NCI-H345 (cell line): ENCODE measurements at places on chromosomes 7 and 10.

DNA sequence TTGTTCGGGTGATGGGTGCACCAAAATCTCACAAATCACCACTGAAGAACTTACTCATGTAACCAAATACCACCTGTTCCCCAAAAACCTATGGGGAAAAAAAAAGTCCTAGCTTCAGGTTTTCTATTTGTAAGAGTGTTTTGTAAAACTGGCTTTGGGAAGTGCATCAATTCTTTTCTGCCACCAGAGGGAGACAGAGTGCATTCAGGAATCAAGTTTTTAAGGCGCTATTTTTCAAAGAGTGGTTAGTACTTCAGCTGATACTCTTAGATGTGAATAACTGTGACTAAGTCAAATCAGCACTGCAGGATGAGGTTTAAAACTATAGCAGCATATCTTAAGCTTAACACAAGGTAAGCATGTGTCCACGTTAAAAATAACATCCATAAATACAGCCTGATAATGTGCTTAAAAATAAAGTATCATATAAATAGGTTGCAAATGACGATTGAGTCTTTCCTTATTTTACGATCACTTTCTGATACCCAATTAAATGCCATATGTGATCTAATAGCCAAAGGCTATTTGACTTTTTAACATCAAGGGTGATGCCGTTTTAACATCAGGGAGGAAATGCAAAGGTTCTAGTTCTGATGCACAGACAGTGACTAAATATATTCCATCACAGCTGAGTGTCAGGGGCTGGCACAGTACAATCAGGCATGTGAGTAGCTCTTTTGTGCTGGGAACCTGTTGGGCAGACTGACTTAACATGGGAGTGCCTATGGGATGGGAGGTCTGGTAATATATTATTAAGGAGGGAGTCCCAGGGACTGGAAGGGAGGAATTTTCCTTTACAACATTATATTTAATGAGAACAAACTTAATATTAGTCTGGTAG lies 10.6 kb upstream of the LYZL2 start:
- DNase-seq: no peak

GRCh38 chr10:127802531-127803095 lies 65.6 kb downstream of the FOXI2 start:
- DNase-seq: peak; percentile 40

DNA sequence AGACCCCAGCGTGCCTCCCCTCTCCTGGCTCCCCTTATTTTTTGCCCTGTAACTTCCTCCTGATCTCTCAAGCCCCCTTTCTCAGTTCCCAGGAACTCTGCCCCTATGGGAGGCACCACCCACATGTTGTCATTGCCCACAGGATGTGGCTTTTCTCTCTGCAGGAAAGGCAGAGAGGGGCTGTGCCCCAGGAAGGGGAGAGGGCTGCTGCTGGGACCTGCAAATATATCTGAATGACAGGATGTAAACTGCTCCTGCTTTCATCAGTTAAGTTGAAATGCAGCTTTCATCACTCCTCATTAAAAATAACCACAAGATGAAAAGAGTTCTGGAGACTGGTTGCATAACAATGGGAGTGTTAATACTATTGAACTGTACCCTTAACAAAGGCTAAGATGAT lies 103.3 kb downstream of the CLEC2L start:
- DNase-seq: no peak

DNA sequence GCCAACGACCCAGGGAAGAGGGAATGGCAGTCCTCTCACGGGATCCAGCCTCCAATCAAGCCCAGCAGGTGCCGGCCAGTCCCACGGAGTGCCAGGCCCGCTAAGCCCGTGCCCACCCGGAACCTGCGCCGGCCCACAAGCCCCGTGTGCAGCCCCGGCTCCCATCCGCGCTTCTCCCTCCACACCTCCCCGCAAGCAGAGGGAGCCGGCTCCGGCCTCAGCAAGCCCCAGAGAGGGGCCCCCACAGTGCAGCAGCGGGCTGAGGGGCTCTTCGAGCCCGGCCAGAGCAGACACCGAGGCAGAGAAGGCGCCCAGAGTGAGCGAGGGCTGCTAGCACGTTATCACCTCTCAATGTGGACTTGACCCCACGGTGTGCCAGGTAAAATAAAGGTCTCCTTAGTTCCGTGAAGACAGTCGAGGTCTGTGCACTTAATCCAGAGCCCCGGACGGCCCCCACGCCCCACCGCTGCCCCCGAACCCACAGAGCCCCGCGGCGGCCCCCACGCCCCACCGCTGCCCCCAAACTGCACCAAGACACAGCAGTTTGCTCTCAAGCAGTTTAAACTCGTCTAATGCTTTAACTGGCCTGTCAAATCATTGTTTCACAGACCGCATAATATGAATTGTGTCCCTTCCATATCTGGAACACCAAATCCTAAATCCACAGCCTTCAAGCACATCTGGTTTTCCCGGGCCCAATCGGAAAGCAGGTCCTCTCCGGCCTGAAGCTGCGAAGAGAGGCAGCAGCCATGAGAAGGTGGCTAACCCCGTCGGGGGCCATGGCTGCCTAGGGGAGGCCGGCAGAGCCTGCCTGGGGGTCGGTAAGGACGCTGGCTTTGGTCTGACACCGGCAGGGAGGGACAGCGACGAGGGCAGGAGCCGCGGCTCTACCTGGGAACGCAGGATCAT lies 307.8 kb downstream of the PTPRN2 start:
- DNase-seq: no peak

DNA sequence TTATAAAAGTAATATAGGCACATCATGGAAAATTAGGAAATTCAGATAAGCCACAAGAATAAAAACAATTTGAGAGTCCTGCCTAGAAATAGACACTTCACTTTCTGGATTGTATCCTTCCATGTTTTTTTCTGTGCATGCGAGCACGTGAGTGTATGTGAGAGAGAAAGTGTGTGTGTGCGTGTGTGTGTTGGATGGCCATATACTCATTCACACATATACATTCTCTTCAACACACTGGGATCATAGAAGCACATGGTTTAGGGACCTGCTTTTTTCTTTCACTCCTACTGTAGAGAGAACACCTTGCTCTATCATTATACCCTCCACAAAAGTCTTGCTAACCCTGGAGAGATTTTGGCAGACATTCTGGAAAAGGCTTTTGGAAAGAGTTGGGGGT lies 7.5 kb downstream of the FFAR4 start:
- DNase-seq: no peak

GRCh38 chr7:136359333-136359903 lies 382.3 kb upstream of the MTPN start:
- no peak for DNase-seq

DNA sequence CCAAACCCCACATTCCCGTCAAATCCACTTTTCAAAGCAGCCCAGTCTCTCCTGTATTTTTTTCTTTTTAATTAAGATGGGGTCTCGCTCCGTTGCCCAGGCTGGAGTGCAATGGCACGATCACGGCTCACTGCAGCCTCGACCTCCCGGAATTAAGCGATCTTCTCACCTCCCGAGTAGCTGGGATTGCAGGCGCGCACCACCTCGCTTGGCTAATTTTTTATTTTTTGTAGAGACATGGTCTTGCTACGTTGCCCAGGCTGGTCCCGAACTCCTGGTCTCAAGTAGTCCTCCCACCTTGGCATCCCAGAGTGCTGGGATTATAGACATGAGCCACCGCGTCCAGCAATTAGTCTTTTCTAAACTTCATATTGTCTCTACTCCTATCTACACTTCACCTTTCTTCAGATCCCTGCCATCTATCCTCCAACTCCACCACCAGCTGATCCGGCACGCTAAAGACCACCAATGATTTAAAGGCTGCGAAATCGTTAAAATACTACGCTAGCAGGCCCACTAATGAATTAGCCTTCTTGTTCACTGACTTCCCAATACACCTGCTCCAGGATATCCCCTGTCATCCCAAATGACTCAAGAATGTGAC lies 525 bp upstream of the CHUK start:
- no peak for DNase-seq

GRCh38 chr10:63718421-63718820 lies 197.2 kb downstream of the REEP3 start:
- no peak for DNase-seq

DNA sequence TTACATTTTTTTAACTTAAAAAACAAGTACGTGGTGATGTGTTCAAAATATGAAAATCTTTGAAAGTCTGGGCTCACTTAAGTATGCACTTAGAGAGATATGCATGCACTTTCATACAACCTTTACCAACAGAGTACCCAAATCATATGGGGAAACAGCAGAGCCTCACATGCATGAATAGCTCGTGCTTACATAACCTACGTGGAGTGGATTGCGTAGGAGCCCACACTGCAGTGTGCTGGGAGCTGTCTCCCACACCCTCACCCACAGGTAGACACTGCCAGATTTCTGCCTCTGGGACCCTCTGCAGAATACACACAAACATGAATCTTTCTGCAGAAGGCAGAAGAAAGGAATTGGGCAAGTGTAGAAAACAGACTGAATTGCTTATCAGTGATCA lies 581 bp downstream of the CLCN1 start:
- DNase-seq: no peak

GRCh38 chr10:34489973-34490745 lies 324.9 kb downstream of the PARD3 start:
- DNase-seq: no peak

GRCh38 chr7:51543801-51544553 lies 227.4 kb upstream of the COBL start:
- peak; percentile 98 for DNase-seq

DNA sequence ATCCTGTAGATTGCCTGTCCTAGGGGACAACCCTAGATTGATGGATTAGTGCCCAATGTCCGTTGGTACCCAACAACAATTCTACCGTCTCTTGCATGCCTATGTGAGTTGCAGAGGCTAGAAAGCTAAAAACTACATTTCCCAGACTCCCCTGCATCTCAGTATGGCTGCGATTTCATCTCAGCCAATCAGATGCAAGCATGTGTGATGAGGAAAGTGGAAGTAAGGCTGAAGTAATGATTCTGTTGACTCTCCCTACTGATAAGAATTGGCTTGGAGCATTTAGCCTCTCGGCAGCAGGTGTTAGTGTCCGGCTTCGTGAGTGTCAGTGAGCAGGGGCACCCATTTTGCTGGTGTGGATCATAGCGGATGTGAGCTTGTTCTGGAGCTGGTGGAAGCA lies 171.9 kb downstream of the FGFR2 start:
- no peak for DNase-seq

DNA sequence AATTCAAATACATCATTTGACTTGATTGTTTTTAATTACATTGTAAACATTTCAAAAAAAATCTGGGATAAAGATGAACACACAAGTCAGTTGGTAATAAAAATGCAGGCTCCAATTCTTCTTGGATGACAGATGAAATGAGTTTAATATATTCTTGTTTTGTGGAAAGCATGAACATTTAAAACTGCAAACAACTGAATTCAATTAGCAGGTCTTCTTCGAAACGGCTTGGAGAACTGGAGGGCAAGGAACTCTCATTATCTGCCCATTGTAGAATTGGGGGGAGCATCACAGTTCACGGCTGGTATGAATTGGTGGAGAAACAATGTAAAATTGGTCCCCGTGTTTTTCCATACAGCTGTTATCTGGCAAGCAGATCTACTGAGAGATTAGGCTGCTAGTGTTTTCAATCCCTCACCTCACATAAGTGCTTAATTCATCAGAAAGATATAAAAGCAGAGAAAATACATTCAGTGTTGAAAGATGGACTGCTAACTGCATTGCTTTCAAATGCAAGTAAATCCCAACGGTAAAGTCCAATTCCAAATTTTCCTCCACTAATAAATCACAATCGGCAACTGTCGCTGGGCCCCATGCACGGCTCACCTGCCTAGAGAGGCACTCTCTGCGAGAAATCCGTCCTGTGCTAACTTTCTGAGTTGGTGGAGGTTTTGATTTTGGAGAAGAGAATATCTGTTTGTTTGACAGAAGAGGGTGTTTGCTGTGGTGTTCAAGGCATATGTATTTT lies 199.5 kb downstream of the ZNF438 start:
- no peak for DNase-seq

DNA sequence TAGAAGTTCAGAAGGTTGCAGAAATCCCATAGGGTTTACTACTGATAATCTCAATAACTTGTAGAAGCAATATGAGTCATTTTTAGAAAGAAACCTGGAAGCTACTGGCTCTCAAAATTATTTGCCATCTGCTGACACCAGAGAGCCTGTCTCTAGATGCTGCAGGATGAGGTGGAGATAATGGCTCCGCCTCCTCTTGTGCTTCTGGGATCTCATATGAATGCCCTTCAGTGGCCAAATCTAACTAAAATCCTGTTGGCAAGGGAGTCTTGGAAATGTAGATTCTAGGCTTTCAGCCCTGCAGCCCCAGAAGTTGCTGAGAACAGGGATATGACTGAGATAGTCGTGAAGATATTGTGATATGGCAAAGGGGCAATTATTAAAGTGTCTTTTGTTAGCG lies 348.1 kb downstream of the CCSER2 start:
- no peak for DNase-seq

DNA sequence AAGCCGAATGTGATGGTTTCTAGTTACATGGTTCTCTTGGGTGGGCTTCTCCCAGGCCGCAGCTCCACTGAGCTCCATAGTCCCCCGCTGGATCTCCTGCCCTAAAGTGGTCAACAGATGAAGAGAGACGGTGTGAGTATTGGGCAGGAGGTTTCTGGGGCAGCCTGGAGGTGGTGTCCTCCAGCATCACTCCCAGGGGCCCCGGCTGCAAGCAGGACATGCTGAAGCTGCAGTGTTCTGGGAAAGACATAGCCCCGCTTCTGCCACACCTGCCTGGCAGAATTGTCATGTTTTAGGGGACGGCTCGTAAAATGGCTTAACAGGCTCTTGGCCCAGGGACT lies 40.4 kb downstream of the CALML3 start:
- DNase-seq: no peak

GRCh38 chr10:1498746-1499358 lies 238.5 kb downstream of the ADARB2 start:
- DNase-seq: no peak
